Stimulated activated CD8-positive, alpha-beta memory T cell treated with anti-CD3 and anti-CD28 coated beads, Interleukin-15, amount 100 ng/mL, for 48 hours (primary cell): ENCODE measurements at places on chromosomes 1 and 21.

DNA sequence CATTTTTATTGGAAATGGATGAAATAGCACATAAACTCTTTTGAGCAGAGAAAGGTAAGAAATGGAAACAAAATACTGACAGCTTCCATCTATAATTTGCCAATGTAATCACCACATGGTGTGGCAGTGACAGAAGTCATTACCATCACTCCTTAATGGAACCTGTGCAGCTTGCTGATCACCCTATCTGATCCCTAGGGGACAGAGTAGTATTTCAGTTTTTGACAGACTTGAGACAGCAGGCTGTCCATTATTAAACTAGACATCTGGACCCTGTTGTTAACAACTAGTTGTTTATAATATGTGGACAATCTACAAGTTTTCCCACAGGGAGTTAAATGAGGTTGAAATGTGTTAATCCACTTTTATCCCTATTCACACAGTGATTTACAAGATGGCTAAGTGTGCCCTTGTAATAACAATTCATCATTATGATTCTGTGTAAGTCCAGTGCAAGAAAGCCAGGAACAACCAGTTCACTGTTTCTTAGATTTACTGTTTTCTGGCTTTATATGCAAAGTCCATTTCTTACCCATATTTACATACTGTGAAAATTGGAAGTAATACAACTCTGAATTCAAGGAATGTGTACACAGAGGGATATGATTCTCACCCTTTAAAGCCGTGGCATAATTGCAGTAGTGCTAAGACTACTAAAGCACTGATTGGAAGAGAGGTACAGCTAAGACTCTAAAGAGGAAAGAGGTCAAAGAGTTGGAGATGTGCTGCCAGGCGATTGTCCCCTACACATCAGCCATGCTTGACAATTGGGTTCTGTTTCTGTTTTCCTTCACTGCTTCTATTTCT lies 9.1 kb downstream of the KCNT2 start:
- DNase-seq: no peak

DNA sequence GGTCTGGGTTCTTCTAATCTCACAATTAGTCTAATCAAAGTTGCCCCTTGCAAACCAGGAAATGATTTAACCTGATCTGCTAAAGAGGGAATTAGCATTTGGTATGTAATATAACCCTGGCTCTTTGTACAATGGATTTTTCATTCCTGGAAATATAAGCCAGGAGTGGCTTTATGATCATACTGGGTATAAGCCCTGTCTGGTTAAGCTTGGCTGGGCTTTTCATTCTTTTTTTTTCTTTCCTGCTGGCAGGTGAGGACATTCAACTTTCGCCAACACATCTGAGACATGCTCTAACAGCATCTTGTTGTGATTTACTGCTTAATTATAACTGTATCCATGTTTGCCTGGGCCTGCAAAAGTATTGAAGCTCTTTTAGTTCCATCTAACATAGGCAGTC lies 20.4 kb upstream of the SDE2 start:
- no peak for DNase-seq

DNA sequence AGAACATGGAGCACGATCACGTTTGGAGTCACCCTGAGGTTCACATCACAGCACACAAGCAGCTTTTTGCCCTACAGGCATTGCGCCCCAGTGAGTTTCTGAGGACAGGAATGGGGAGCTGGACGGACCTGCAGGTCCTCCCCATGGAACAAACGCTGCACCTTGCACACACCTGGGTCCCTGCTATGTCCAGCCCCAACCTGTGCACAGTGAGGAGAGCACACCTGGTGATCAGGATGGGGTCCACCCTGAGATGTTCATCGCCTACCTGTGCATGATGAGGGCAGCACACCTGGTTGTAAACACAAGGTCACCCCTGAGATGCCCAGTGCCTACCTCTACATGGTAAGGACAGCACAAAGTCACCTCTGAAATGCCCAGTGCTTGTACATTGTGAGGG lies 45.9 kb downstream of the TCP10L start:
- no peak for DNase-seq

DNA sequence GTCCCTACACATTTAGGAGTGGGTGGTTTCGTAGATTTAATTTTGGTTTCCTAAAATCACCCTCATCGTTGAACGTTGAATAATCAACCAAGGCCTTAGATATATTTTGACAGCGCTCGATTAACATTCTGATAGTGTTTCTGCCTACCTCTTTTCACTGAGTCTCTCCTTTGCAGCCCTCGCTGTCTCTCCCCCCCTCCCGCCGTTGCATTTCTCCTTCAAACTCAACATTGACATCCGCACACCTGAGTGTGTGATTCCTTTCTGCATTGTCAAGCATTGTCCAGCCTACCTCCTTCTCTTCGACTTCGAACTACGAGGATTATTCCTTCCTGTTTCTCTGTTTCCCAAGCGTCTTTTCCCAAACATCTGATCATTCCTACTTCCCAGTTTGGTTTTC lies 1.8 kb upstream of the ADAMTS1 start:
- DNase-seq: no peak

- DNase-seq: no peak
These were observed 27.1 kb upstream of the CD34 start for GRCh38 chr1:207938016-207938415.

- DNase-seq: no peak
These were observed 411.3 kb downstream of the DISC1 start for GRCh38 chr1:232037774-232038388.

DNA sequence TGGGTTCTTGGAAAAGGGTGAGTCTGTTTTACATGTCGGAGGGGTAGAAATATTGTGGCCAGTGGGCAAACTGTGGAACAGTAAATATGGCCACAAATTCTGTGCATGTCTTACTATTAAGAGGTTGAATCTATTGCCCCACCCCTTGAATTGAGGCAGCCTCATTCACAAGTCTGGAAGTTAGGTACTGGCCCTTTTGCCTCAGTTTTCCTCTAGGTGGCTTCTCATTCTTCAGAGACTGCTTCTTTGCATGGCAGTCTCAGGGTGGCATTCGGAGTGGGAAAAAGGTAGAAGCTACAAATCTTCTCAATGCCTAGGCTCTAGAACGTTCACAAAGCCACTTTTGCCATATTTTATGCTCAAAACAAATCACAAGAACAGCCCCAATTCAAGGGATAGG lies 57.2 kb downstream of the SLC9C2 start:
- DNase-seq: no peak

GRCh38 chr1:229227298-229227919 lies 43.5 kb upstream of the RAB4A start:
- DNase-seq: peak; percentile 47

GRCh38 chr1:94883691-94884090 lies 43.2 kb downstream of the CNN3 start:
- DNase-seq: no peak

DNA sequence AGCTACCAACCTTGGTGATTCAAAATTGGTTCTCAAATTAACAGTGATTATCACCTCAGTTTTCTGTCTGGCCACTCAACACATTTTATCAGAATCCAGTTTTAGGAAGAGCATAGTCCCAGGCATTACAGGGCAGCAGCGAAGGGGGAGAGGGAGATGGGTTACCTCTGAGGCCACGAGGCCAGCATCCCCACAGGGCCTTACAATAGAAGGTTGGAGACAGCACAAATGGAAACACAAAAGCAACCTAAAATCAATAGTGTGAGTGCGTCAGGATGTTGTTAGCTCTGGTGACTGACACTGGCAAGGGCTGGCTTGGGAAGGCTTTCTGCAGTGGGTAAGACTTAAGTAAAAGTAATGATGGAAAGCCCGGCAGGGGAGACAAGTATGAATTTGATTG lies 79.5 kb downstream of the JAK1 start:
- no peak for DNase-seq

- no peak for DNase-seq
These were observed 6.3 kb downstream of the RABGAP1L start for GRCh38 chr1:174165471-174166137.

DNA sequence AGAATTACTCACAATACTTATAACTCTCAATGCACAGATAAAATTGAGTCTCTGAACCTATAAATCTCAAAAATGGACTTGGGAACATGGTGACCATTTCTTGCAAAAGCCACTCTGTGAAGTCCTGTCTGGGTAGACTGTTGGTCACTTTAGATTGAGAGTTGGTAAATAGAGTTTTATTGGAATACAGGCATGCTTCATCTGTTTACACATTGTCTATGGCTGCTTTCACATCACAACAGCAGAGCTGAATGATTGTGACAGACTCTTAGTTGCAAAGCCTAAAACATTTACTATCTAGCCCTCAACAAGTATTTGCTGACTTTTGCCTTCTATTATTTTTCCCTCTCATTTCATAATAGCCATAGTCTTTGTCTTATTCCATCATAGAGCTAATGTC lies 24.1 kb upstream of the ASPM start:
- no peak for DNase-seq

- DNase-seq: no peak
These were observed 49.4 kb downstream of the LAMC2 start for GRCh38 chr1:183235503-183235902.

- no peak for DNase-seq
These were observed 35.9 kb downstream of the SMAP2 start for GRCh38 chr1:40409467-40409866.

GRCh38 chr1:44924835-44925464 lies 61.4 kb downstream of the EIF2B3 start:
- no peak for DNase-seq

GRCh38 chr21:46141767-46142581 lies 13.4 kb downstream of the FTCD start:
- no peak for DNase-seq

GRCh38 chr1:7589774-7590425 lies 181.2 kb upstream of the VAMP3 start:
- no peak for DNase-seq

DNA sequence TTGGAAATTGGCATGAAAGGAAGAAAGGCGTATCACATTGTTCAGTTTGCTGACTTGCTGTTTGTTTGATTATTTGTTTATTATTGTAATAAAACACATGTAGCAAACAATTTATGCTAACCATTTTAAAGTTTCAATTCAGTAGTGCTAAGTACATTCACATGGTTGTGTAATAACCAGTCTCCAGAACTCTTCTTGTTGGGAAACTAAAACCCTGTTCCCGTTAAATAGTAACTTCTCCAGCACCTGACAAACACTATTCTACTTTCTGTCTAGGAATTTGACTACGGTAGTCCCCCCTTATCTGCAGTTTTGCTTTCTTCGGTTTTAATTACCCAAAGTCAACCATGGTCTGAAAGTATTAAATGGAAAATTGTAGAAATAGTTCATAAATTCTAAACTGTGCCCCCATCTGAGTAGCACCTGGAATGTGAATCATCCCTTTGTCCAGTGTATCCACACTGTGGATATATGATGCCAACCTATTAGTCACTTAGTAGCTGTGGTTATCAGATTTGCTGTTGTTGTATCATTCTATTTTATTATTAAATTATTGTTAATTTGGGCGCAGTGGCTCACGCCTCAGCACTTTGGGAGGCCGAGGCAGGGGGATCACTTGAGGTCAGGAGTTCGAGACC lies 5.5 kb downstream of the MORC3 start:
- DNase-seq: no peak

DNA sequence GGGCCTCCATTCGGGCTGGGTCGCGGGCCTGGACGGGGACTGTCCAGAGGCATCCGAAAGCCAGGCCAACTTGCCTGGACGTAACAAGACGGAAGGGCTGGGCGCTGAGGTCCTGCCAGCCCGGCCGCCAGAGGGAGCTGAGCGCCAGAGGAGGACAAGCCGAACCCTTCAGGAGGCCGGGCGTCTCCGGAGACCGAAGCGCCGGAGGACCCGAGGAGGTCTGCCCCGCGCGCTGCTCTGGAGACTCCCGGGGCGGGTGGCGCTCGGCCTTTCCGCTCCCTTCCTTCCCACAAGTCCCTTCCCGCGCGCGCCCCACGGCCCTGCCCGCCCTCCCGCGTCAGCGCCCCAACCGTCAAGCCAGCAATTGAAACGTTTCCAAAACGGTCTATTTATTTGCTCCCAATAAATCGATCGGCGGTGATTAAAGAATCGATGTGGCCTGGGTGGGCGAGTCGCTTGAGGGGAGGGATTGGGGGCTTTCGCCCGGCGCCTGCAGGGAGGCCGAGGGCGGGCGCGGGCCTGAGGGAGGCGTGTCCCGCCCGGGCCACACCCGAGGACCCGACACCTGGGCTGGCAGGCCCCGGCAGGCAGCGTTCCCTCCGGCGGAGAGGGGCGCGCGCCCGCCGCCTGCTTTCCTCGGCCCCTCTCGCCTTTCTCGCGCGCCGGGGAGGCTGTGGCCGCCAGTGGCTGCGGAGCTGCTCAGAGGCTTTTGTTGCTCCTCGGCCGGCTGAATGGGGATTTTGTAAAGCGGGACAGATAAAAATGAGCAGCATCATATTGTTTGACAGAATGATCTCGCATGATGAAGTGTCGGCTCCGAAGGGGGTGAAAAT lies 5.2 kb upstream of the FOXD3 start:
- DNase-seq: no peak

DNA sequence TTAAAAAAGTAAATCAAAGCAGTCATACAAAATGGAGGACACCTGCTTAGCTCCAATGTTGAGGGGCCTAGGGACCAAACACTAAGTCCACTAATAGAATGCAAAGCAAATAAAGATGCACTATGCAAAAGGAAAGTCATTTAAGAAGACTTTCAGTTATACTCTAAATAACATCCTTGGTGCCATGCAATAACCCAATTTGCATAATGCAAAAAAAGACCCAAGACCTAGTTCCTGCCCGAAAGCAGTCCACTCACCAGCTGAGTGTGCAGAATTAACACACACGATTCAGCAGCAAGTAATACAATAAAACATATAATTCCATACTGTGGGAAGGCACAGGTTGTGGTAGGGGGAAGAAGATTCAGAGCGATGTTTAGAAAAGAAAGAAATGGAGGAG lies 101.8 kb downstream of the TGFBR3 start:
- DNase-seq: no peak

- DNase-seq: no peak
These were observed 79.4 kb downstream of the RPE65 start for GRCh38 chr1:68370101-68370915.

DNA sequence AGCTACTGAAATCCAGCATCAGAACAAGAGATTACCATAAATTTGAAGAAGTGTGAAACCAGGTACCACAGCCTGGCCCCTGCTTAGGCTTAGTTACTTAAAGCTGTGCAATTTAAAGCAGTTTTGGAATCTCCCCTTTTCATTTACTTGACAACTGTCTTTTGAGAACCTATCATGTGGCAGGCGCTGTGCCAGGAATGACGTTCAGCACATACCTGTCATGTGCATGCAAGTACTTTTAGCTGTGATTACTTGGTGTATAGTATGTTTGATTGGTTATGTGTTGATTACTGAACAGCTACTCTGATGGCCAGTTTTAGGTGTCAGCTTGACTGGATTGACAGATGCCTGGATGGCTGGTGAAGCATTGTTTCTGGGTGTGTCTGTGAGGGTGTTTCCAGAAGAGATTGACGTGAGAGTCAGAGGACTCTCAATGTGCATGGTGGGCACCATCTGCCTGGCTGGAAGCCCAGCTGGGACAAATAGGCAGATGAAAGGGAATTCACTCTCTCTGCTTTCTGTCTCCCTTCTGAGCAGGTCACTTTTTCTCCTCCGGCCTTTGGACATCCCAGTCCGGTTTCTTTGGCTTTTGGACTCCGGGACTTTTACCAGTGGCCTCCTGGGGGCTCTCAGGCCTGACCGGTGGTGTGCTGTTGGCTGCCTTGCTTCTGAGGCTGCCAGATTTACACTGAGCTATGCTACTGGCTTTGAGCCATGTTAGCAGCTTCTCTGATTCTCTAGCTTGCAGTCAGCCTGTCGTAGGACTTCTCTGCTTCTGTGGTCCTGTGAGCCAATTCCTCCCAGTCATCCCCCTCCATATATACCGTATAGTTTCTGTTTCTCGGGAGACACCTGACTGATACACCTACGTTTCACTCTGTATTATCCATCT lies 178.0 kb downstream of the RYR2 start:
- no peak for DNase-seq

GRCh38 chr1:92030656-92031107 lies 897 bp downstream of the EPHX4 start:
- DNase-seq: no peak
